Activated naive CD4-positive, alpha-beta T cell treated with anti-CD3 and anti-CD28 coated beads, Interleukin-2, amount 10 ng/mL, durations not matched to agents 7 days and 5 days (primary cell): ENCODE measurements at places on chromosomes 5 and 9.
A peak's percentile ranks its signal among the peaks of the same experiment; 100 is the strongest.

DNA sequence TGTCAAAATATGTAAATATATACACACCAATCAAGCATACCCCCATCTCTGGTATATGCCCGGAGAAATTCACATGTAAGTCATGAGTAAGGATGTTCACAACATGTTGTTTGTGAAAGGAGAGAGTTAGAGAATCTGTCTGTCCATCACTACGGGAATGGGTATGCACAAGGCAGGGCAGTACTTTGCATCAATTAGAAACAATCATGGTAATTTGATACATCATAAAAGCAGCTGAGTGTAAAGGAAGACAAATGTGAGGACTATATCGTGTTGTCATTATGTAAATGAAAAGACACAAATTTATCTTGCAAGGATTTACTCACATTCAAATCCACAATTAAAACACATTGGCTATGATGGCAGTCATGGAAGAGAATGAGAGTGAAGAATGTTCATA, 146.7 kb downstream of the SV2C start:
- DNase-seq: no peak

- peak; percentile 1 for DNase-seq
These were observed 239.6 kb downstream of the CACNA1B start for GRCh38 chr9:138117101-138117750.

GRCh38 chr9:96317335-96317980, 15.5 kb upstream of the HSD17B3 start:
- DNase-seq: peak; percentile 59

DNA sequence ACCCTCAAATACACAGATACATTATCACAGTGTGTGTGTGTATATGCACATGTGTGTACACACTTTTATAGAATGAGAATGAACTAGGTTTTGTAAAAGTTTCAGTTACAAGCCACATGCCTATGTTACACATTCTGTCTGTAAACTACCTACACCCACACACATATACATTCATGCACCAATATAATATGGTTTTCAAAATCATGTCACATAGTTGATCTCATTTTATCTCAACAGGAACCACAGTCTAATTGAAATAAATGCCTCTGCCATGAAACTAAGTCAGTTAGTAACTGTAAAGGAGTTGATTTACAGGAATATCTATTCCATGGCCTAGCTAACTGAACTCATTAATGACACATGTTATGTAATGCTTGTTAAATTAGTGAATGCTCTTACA, 646.6 kb downstream of the PDE4D start:
- no peak for DNase-seq

DNA sequence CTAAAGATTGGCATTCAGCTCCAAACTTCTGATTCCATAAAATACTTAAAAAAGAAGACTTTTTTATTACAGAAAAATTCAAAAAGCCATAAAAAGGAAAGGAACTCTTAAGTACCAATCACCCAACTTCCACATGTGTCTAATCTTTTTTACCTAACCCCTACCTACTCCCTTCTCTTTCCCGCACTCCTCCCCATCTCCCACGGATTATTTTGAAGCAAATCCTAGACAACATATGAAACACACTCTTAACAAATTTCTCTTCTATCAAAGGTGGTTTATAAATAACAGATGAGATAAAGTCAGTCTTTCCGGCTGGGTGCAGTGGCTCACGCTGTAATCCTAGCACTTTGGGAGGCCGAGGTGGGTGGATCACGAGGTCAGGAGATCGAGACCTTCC, 5.9 kb upstream of the DENND4C start:
- no peak for DNase-seq

DNA sequence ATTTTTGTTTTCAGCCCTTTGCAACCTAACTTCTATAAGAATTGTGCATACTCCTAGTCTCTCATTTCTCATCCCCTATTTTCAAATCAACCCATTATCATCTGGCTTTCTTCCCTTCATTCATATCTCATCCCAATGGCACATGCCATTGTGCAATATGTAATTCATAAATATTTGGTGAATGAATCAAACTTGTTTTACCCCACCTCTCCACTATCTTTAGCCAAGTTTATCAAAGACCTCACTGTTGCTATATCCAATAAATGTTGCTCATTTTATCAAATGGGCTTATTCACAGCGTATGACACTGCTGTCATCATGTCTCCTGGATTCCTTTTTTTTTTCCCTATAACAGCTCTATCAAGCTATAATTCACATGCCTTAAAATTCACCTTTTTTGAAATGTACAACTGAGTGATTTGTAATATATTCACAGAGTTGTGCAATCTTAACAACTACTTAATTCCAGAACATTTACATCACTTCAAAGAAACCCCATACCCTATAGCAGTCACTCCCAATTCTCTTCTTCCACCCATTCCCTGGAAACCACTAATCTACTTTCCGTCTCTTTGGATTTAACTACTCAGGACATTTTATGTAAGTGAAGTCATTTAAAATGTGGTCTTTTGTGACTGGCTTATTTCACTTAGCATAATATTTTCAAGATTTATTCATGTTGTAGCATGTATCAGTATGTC, 214.4 kb upstream of the PAPPA start:
- DNase-seq: no peak

DNA sequence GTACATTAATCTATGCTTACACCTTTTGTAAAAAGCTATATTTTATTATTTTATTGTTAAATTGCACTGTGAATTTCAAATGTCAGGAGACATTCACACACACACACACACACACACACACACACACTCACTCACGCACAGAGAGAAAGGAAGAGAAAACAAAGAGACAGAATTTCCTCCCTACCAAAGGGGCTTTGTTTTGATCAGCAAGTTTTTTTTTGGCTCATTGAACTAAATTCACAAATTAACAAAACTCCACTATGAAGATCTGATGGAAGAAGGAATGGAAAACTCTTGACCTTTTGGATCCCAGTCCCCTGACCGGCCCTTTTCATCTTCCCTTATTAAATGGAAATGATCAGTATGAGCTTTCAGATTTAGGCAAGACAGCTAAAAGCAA, 161.2 kb downstream of the PDE4D start:
- no peak for DNase-seq

- DNase-seq: no peak
These were observed 26.9 kb downstream of the SPEF2 start for GRCh38 chr5:35644543-35644942.

- peak; percentile 55 for DNase-seq
These were observed 244.7 kb downstream of the PIK3R1 start for GRCh38 chr5:68460147-68460798.

- DNase-seq: no peak
These were observed 103.2 kb upstream of the SPATA31D4 start for GRCh38 chr9:81824802-81825730.

DNA sequence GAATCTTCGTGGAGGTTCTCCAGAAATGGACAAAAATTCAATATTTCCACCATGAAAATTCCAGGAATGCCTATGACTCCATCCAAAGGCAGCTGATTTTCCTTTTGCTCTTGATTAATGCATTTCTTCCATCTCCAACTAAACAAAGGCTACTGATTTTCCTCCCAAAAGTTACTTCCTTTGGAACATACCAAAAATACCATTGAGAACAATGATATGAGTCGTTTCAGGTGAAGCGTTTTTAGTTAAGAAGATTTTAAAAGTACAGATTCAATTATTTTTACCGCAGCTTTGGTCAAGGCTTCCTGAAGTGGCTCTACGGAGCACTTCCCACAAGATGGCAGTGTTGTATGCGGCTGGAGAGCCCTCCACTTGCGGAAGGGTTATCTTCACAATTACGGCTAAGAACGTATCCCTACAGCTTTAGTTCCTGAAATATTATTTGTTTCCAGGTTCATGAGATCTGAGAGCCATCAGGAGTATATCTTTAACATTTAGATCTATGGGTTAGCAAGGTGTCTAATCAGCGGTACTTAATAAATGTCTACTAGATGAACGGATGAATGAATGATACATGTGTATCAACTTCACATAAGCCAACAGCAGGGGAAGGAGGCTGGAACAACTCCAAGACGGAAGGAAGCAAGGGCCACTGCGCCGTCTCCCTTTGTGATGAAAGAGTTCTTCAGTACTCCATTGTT, 35.9 kb upstream of the ARSB start:
- DNase-seq: peak; percentile 54

GRCh38 chr9:82134010-82134409, 145.4 kb downstream of the SPATA31D1 start:
- DNase-seq: no peak

DNA sequence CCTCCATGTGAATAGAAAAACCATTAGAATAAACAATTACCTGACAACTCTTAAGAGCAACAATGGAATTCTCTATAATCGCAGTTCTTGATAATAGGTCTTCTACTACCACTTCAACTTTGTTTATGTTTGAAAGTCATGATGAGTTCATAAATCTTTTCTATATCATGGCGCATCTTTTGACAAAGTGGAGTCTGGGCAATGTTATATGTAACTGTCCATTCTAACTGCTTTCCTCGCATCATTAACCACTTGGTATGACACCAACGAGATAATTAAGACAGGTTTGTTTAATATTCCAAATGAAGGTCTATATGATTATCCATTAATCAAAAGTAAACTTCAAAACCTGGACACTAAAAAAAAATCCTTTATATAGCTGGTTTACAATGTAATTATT, 272.0 kb downstream of the DENND1A start:
- DNase-seq: no peak

DNA sequence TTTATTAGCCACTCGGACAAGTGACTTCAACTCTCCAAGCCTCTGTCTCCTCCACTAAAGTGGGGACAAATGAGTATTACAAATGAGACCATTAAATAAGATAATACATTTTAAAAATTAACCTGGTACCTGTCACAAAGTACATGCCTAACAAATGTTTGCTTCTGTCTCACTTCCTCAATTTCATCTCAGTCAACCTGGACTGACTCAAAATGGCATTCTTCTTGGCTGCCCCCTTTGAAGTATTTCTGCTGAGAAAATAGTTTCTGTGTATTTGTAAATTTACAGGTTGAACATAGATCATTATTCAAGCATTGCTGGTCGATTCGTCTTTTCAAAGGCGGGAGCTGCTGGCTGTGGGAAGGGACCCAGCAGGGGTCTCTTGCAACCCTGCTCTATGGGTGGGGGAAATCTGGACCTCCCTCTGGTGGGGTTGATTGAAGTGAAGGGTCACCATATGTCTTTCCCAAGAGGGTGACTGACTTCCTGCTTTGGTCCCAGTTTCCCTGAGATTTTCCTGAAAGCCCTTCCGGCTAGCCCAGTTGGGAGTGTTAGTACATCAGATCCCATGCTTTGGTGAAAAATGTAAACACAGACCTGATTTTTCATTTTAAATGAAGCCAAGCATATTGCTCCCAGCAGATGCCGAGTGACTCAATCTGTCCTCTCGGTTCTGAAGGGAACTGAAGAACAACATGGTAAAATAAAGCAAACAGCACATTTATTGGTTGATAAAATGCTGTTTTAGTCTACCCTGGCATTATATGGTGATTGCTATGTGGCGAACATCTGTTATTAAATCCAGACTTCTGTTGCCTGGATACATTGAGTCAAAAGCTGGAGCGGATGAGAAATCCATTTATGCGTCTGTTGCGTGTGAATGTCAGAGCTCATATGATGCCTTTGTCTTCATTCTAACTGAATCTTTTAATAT, 73.0 kb downstream of the KCNIP1 start:
- no peak for DNase-seq

GRCh38 chr9:107175816-107176435, 107.2 kb upstream of the RAD23B start:
- DNase-seq: no peak

GRCh38 chr5:76408104-76408654, 5.1 kb downstream of the IQGAP2 start:
- DNase-seq: no peak

DNA sequence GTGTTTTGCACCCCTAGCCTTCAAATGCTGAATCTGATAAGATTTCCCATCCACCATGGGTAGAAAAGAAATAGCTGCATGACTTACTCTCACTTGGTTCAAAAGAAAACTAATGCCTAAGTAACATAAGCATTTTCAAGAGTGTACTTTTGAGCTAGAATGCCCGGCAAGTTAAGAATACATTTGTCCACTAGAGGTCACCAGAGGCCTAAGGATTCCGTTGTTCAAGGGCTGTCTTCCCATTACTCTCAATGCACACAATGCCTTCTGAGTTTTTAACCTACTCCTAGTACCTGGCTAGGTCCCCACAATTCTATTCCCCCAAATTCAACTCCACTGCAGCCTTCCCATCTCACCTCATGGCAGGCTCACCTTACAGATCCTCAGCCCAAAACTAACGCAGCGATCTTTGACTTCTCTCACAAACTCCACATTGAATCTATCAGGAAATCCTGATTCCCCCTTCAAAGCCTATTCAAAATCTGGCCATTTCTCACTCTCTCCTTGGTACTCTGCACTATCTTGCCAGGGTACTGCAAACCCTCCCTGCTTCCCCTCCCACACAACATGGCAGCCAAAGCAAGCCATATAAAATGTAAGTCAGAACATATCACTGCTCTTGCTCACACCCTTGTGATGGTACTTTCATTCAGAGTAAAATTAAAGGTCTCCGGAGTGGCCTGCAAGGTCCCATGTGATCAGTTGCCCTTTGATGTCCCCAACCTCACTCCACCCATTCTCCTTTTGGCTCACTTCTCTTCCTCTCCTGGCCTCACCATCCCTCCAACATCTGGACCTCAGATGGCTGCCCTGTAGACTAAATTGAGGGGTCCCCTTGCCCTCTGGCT, 13.4 kb downstream of the OXCT1 start:
- peak; percentile 69 for DNase-seq

- no peak for DNase-seq
These were observed 1086.5 kb downstream of the EFNA5 start for GRCh38 chr5:106584268-106584667.

DNA sequence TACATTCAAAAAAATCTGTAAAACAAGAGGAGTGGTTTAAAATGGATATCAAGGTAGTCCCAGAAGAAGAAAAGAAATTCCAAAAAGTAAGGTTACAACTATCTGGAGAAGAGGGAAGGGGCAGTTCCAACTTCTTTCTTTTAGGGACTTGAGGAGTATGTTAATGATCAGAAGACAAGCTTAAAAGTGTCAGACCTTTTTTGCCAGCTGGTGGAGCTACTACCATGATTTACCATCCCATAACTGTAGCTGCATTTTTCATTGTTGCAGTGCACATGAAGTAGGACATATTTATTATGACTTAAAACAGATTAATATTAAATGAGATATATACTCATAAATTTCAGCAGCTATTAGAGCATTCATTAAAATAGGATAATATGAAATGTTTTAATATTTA, 158.5 kb upstream of the RGS7BP start:
- no peak for DNase-seq

GRCh38 chr5:180720486-180720885, 19.4 kb downstream of the OR2Y1 start:
- DNase-seq: no peak

- DNase-seq: no peak
These were observed 295.1 kb downstream of the TLE1 start for GRCh38 chr9:81393985-81394811.

DNA sequence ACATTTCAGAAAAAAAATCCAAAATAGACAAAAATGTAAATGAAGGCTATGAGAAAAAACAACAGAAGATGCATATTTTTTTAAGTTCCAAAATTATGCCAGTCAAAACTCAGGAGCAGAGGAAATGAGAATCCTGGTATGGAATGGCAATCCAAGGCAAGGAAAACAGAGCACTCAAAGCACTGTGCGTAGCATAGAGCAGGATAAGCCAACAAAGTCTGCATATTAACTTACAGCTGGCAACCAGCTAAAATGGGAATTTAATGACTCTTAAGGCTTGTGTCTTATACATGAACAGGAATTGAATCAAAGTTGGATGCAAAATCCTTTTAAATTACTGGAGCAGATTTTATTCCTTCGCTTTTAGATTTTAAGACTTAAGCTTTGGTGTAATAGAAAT, 203.5 kb upstream of the DAPK1 start:
- DNase-seq: no peak

GRCh38 chr5:139743001-139743771, 52.4 kb upstream of the PSD2 start:
- DNase-seq: no peak

- no peak for DNase-seq
These were observed 4.5 kb downstream of the HEMGN start for GRCh38 chr9:97933297-97933998.
